ENCODE measurements at places on chromosomes 6 and 20.

DNA sequence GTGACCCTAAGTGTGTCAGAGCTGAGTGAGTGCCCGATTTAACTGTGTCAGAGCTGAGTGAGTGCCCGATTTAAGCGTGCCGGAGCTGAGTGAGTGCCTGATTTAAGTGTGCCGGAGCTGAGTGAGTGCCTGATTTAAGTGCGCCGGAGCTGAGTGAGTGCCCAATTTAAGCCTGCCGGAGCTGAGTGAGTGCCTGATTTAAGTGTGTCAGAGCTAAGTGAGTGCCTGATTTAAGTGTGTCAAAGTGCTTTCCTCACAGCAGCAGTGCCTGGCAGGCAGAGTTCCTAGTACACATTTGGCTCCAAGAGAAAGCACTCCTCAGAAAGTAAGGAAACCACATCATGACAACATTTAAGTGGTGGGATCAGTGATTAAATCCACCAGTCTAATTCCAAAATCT, 13.2 kb downstream of the SERAC1 start:
- no peak for DNase-seq

DNA sequence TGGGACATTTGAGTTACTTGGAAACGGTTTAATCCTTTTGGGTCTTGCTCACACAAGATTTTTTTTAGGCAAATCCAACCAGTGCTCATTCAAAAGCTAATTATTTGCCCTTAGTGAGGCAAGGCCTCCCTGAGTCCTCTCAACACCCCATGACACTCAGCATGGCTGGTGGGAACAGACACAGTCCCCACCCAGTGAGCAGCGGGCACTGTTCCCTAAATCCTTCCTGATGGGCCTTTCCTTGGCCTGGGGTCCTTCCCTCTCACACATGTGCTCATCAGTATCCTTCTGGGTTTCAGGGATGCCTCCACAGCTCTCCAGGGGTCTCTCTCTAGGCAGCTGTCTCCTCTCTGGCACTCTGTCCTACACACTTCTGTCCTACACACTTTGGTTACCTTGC, 28.0 kb downstream of the PLAGL2 start:
- no peak for DNase-seq

DNA sequence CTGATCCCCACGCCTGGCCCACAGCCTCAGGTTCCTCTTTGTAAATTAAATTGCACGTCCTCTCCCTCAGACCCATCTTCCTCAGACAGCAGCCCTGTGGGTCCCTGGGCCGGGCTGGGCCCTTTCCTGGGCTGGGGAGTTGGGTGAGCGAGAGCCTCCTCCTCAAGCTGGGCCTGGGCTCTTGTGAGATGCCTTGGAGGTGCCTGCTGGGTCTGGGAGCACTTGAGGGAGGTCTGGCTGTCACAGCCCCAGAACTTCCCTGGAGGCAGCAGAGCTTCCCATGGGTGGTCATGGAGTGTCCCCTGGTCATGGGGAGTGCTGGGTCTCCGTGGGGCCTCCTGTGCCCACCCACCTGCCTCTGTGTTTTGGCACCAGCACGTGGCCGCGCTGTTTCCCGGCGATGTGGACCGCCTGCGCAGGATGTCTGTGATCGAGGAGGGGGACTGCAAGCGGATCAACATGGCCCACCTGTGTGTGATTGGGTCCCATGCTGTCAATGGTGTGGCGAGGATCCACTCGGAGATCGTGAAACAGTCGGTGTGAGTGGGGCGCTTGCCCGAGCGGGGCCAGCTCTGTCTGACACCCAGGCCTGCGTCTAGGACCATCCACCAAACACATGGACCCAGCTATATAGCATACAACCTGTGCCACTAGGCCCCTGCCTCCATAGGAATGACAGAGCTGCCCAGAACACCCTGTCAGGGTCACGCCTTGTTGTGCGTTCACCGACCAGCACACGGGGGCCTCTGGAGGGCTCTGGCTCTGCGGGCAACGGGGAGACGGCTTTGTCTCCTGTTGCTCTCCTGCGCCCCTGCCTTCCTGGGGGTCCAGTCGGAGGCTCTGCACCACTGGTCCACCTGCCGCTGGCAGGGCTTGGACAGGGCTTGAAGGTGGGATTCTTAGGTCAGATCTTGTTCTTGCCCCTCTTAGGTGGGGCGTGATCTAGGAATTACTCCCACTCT, 33.0 kb downstream of the PYGB start:
- DNase-seq, result no peak

DNA sequence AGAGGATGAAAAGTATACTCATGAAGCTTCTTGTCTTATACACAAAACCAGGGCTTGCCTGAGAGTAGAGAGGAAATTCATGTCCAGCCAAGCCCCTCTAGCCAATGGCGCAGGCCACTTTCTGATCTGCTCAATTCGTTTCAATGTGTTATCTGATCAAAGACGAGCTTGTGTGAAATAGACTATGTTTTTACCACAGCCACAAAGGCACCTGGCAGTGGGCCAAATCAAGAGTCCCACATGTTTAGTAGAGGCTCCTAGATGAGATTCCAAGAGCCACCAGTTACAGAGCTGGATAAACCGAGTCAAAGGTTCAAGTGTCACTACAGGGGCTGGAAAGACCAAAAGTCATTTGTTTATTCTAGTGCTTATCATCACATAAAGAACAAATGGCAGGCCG, 34.9 kb downstream of the GPLD1 start:
- DNase-seq, result no peak

- DNase-seq, result no peak
Observed at GRCh38 chr6:40922281-40922680, 116.7 kb downstream of the UNC5CL start.

DNA sequence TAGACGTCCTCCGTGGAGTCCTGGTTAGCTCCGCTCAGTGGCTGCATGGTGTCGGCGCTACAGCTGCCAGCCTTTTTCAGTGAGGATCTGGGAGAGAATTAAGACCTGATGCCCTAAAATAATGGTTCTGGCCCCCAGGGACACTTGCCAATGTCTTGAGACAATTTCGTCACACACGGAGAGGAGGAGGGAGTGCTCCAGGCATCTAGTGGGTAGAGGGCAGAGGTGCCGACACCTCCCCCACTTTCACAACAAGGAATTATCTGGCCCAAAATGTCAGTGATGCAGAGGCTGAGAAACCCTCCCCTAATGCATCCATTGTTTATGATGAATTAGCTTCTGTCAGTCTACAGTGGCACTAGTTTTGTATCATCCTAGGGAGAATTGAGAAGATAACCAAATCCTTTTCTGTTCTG, 24.4 kb downstream of the TMEM181 start:
- no peak for DNase-seq

GRCh38 chr6:35948725-35949124, 27.8 kb upstream of the SRPK1 start:
- DNase-seq, result no peak

GRCh38 chr6:144213315-144213714, 63.0 kb downstream of the STX11 start:
- DNase-seq, result no peak

- no peak for DNase-seq
Observed at GRCh38 chr6:34319471-34319885, 70.7 kb upstream of the SMIM29 start.

- DNase-seq, result no peak
Observed at GRCh38 chr6:40426346-40427066, 160.7 kb downstream of the LRFN2 start.

DNA sequence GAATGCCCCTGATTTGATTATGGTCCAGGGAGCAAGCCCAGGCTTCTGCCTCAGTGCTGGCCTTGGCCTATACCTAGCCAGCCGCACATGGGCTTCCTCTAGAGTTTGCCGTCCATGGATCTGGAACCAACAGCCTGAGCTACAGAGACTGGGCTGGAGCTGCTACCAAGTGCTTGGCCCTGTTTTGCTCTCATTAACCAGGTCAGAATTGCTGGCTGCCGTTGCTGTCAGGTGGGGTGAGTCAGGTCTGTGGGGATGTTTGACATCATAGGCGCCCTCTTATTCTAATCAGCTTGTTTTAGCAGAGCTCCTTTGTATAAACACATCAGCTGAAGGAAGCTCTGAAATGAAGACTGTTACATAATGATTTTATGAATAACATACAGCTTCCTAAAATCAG, 83.1 kb upstream of the PHACTR2 start:
- DNase-seq, result no peak

GRCh38 chr20:18728870-18729224, 84.7 kb upstream of the SCP2D1 start:
- DNase-seq, result no peak

GRCh38 chr6:38279423-38279822, 360.3 kb downstream of the BTBD9 start:
- no peak for DNase-seq

DNA sequence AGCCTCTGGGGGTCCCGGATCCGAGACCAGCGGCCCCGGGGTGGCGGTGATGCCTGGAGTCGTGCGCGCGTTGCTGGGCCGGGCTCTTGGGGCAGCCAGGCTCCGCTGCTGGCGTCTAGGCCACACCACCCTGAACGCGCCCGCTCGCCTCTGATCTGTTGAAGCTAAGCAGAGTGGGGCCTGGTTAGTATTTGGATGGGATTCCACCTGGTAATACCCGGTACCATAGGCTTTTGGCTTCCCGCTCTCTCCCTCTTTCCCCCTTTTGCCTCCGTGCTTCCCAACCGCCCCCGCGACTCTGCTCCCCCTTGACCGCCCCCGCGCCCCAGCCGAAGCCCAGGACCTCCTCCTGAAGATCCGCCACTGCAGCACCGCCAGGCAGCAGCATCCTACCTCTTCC, 1383.5 kb upstream of the DEFB115 start:
- peak; percentile 8 for DNase-seq

DNA sequence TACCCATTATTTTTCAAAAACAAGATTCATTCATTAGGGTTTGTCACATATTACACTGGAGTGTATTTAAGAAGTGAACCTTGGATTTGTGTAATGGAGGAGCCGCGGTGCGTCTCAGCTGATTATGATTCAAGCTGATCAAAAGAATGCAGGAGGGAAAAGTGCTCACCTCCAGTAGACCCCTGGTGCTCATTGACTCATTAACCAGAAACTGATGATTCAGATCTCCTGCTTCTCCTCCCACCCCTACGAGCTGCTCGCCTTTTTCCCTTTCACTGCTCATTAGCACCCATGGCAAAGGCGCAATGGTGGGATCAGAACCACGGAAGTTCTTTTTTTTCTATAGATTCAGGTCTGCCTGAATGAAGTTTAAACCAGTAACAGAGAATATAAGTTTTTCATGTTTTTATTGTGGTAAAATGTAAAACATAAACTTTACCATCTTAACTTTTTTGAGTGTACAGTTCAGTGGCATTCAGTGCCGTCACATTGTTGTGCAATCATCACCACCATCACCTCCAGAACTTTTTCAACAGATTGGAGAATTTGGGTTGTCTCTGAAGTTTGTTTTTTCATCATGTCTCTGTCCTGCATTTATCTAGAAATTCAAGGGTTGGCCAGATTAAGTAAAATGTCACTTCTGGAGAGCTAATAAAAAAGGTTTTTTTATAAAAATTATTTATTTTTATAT, 101.6 kb downstream of the LINC00237 start:
- DNase-seq, result no peak

DNA sequence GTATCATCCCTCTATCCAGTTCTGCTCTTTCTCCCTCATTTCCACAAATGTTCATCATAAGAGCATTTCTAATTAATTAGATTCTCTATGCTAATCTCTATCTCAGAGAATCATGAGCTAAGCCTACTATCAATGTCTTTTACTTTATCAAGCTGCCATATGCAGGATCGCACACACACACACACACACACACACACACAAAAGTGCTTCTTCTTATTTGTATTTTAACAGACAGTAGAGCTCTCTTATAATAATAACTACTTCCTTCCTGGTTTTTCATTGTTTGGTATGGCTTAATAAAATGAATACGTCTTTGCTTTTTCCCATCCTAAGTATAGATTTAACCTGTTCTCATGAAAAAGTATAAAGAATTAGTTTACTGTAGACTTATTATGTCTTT, 170.2 kb downstream of the HAO1 start:
- DNase-seq, result no peak

DNA sequence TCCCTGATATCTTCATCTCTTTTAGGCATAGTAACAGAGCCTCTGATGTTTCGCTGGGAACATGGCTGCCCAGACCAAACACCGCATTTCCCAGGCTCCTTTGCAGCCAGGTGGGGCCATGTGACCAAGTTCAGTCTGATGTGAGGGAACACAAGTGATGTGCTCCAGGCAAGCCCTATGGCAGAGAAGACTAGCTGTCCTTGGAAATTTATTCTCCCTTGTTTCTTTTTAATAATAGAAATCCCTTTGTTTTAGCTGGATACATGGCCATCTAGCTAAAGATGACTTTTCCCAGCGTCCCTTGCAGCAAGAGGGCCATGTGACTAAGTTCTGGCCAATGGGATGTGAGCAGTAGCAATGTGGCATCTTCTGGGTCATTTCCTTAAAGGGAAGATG, 30.8 kb downstream of the SLC2A10 start:
- DNase-seq, result no peak

DNA sequence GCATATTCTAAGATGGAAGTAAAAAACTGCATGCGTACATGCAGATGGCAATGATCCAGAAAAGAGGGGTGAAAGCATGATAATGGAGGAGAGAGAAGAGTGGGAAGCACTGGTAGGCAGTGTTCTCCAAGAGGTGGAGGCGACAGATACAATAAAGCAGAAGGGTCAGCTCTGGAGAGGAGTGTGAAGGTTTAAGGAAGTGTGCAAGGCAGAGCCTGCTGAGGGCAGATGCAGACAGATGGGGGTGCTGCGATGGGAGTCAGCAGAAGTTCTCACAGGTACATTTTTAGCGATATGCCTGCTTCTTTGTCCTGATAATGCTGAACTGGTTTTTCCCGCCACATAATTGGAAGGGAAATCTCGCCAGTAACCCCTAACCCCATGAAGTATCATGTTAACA, 81.1 kb upstream of the C6orf118 start:
- no peak for DNase-seq

GRCh38 chr6:57822896-57823358, 505.5 kb downstream of the PRIM2 start:
- no peak for DNase-seq

DNA sequence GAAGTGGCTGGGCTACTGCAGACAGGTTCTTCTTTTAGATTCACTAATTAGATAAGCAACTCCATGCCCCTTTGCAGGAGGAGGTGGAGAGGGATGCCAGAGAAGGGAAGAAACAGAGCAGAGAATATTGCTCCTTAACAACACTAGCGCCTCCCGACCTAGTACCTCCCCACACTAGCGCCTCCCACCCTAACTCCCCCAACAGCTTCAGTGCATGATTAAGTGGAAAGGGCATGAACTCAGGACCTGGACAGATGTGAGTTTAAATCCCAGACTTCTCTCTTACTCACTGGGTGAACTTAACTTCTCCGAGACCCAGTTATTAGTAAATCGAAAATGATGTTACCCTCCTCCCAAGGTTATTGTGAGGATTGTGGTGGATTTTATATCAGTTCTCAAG, 25.7 kb downstream of the STX11 start:
- DNase-seq, result no peak

- DNase-seq, result no peak
Observed at GRCh38 chr6:37643851-37644672, 53.6 kb downstream of the MDGA1 start.

DNA sequence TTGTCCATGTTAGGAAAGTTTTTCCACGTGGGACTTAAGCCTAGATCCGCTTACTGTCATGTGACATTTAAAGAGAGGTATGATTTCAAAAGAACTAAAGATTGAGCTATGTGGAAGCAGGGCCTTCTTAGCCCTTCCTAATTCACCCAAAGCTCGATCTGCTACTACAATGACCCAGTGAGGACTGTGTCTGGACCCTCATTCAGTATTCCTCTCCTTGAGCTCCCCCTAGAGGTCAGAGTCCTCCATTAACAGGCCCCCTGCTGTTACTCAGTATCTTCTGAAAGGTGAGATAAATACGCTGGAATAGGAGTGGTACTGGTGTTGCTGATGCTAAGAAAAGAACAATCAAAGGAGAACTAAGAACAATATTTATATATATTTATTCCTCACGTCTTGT, 414.0 kb downstream of the GJA1 start:
- DNase-seq, result no peak
